ENCODE measurements at places on chromosomes 2 and 18.

DNA sequence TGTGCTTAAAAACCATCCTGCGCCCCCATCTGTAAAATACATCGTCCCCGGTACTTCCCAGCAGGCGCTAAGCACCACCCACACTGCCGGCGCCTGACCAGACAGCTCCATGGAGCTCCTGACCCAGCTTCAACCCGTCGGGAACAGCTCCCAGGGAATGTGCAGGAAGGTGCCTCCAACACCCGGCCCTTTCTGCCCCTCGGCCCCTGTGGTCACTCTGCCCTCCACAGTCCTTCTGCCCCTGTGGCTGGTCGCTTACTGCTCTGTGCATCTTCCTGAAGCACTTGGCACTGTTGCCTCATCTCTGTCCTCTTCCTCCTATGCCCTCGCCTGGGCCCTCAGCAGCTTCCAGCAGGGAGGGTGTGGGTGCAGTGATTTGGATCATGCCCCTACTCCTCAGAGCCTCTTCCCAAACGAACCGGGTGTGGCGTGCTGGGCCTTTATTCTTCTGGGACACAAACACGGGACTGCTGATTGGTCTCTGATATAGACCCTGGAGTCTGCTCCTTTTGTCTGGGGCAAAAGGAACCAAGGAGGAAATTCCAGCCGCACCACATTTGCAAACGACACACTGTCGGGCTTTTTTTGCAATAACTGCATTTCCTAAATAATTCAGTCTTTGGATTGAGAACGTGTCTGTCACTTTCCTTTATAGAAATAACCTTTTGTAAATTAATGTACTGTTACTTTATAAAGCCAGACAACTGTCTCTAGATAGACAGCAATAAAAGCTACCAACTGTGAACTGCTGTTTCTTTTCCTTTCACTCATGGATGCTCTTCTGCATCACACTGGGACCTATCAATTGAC lies 65.9 kb downstream of the ADI1 start:
- no peak for DNase-seq

DNA sequence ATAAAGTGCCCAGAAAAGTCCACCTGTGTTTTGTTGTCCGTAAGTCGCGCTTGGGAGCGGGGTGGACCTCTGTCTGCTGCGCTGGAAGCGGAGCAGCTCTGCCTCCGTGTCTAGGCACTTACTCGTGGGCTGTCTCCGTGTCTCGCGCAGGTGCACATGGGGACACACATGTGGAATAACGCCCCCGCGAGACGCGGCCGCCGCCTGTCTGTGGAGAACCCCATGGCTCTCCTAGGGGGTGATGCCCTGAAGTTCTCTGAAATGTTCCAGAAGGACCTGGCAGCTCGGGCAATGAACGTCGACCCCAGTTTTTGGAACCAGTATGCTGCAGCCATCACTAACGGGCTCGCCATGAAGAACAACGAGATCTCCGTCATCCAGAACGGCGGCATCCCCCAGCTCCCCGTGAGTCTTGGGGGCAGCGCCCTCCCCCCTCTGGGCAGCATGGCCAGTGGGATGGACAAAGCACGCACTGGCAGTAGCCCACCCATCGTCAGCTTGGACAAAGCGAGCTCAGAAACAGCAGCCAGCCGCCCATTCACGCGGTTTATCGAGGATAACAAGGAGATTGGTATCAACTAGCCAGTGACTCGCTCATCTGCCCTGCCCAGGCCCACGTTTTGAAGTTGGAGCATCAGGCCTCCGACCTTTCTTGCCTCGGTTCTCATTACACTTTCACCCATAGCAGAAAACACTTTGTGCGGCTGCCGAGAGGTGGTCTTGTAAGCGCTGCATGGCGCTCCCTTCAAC lies 17.3 kb downstream of the SALL3 start:
- no peak for DNase-seq

- DNase-seq = no peak
Observed at GRCh38 chr2:119483896-119484718, 40.2 kb downstream of the SCTR start.

GRCh38 chr2:108154366-108155061 lies 85.3 kb upstream of the SULT1C3 start:
- DNase-seq = peak; percentile 77

- DNase-seq = no peak
Observed at GRCh38 chr2:64492821-64493220, 31.3 kb upstream of the AFTPH start.

DNA sequence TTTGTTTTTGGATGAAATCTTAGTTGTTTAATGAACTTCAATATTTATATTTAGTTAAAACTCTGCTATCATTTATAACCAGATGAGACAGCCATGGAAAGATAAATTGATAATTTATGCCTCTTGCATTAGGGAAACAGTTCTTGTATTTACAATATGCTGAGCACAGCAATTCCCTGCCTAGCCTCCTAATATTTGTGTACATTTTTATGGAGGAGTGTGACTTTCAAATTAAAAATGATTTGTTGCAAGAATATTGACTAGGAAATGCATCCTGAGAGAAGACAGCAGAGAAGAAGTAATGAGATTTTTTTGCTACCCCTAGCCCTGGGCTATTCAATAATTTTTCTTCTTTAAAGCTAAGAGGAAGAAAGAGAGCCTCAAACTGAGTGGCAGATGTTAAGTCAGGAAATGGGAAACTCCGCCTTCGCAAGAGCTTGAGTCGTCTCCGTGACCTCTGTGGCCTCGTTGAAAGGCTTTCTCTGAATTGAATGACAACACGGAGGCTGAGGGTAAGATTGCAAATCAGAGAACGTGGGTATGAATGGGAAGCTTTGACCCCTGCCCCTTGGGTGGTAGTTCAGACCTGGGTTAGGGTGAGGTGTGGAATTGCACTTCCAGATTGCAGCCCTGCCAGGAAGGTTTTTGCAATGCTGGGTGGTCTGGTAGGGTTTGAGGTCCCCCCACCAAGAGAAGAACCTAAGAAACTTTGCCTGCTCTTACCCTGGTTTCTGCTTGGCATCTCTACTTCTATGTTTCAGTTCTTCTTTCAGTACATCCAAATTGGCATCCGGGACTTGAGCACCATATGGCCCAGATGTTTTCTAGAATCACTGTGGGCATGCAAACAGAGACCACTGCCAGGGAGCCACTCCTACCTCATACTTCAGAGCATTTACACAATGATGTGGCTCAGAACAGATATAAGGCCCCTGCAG lies 210.3 kb upstream of the RBMS1 start:
- no peak for DNase-seq

GRCh38 chr2:68594674-68595492 lies 48.5 kb upstream of the PROKR1 start:
- DNase-seq = peak; percentile 1

GRCh38 chr2:105287692-105288091 lies 41.8 kb downstream of the TGFBRAP1 start:
- peak; percentile 2 for DNase-seq

DNA sequence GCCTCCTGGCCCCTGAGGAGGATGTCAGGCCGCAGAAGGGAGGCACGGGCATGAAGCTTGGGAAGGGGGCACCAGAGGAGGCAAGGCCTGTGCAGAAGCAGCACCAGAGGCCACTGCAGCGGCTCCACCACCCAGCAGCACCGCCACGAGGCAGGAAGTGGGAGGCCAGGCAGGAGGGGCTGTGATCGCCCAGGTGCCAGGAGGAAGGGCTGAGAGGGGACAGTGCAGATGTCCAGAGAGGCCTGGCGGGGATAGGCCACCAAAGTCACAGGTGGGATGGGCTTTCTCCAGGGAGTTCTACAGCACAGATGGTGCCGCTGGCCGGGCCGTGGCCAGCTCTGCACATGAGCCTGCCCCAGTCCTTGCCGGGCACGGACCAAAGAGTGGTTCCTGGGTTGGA lies 6.0 kb upstream of the ALPI start:
- DNase-seq = peak; percentile 23

DNA sequence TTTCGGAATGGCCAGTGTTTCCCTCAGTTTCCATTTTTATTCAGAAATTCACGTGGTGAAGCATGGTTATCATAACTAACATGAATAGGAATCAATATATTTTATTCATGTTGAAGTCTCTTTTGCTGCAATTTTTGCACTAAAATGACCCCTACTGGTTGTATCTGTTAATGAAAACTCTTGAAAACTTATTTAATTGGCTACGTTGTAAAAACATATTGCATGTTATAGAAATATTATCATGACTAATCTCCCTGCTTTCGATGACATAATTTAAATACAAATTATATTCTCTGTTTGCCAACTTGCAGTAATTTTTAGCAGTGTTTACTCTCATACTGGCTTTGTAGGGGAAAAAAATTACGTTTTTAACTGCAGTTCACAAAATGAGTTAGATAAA lies 3.5 kb downstream of the CRIM1 start:
- no peak for DNase-seq

DNA sequence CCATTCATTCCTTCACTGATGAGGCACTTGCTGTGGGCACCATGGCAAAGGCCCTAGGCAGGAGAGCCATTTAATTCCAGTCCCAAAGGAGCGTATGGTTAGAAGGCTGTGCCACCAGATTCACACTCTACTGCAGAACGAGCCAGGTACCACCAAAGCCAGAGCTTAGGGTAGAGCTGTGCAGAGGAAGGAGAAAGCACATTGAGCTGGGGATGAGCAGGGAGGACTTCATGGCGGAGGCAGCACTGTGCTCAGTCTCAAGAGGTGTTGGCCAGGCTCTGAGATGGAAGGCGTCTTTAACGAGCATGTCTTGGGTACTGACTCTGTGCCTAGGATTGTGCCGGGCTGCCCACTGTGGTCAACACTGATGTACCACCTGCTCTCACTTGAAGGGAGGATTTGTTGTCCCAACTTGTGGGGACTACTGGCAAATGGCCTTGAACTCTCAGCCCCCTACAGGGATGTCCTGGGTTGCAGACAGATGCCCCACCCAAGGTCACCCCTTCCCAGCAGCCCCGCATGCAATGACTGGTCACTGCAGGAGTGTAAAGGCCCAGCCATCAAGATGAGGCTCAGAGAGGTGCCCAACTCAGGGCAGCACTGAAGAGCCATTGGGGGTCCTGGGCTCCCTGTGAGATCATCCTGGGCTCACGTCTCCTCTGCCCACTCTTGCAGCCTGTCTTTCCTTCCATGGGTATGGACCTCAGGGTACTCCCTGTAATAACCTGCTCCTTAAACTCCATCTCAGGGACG lies 251.4 kb downstream of the GLI2 start:
- DNase-seq = no peak

DNA sequence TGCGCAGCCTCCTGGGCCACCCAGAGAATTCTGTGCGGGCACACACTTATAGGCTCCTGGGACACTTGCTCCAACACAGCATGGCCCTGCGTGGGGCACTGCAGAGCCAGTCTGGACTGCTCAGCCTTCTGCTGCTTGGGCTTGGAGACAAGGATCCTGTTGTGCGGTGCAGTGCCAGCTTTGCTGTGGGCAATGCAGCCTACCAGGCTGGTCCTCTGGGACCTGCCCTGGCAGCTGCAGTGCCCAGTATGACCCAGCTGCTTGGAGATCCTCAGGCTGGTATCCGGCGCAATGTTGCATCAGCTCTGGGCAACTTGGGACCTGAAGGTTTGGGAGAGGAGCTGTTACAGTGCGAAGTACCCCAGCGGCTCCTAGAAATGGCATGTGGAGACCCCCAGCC lies 11.8 kb upstream of the TTLL4 start:
- DNase-seq = no peak

DNA sequence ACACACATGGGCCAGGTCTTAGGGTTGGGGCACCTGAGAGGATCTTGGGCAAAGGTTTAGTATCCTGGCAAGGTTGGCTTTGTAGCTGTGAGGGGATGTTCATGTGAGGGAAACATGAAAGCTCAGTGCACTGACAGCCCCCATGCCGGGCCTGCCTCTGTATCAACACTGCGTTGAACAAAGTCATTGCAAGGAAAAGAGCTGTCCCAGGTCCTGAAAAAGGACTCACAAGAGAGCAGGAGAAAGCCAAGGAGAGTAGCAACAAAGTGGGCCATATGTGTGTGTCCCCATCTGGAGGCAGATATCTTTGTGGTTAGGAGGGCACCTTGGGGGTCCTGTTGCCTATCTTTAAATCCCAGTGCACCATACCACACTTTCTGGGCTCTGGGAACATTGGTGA lies 237.8 kb upstream of the THSD7B start:
- no peak for DNase-seq

GRCh38 chr2:163455815-163456214 lies 280.0 kb downstream of the FIGN start:
- no peak for DNase-seq

GRCh38 chr2:108918941-108919341 lies 70.1 kb downstream of the EDAR start:
- no peak for DNase-seq

DNA sequence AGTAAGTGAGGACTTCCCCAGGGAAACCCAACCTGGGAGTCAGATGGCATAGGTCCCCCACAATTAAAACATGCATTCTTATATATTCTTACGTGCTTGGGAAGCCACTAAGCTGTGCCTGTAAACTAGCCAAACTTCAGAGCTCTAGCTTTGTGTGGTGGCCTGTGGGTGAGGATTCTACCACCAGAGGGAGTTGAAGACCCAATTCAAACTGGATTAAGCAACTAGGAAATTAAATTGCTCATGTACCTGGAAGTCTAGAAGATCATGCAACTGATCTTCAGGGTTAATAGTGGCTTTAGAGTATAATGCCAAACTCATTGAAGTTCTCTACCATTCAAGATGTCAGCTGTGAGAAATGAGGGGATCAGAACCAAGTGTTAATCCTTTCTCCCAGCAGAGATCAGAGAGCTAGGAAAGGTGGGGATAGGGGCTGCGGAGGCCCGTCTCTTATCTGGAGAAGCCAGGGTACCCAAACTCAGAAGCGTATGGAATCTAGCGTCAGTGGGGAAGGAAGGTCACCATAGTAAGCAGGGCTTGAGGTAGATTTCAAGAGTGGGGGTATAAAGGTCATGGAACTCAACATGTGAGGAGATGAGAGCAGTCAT lies 53.2 kb upstream of the CCDC85A start:
- DNase-seq = peak; percentile 30

GRCh38 chr18:78675231-78675630 lies 304.4 kb upstream of the SALL3 start:
- no peak for DNase-seq

- no peak for DNase-seq
Observed at GRCh38 chr2:65687614-65688013, 255.2 kb upstream of the SPRED2 start.

- no peak for DNase-seq
Observed at GRCh38 chr2:239642406-239643004, 241.7 kb upstream of the HDAC4 start.

DNA sequence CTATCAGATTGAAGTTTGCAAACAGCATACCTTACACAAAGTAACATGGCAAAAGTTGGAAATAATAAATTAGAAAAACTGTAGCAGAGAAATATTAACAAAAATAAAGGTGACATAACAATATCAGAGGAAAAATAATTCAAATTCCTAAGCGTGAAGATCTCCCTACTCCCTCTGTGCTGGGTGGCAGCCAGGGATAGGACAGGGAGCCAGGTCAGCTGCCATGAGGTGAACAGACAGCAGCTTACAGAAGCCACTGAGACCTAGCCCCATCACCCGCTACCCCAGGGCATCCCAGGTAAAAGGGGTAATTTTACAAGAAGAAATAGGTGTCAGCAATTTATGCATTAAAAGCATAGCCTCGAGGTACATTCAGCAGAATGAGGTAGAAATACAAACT lies 423.8 kb upstream of the HS6ST1 start:
- DNase-seq = no peak

Measured in SHP77 treated with DMSO at 0.1 percent for 48 hours (cell line).